ENCODE measurements at places on chromosomes 12 and 14.
A peak's percentile ranks its signal among the peaks of the same experiment; 100 is the strongest.

GRCh38 chr12:132225214-132225613, 81.0 kb downstream of the NOC4L start:
- no peak for DNase-seq

DNA sequence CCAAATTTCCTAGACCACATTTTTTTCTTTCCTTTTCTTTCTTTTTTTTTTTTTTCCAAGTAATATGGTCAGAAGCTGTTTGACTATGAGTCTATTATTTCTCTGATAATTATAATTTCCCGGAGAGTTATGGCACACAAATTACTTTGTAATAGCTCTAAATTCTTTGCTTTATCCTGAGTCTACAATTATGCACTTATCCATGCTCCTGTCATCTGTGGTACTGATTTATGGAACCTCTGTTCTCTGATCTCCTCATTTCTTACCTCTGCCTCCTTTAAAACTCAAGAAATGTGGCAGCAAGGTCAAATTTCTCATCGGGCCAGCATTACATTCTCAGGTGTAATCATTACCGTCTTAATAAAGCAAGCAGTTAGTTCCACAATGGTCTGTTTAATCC, 282.1 kb downstream of the PAWR start:
- no peak for DNase-seq

- no peak for DNase-seq
These were observed 1.3 kb downstream of the POMT2 start for GRCh38 chr14:77319422-77319821.

GRCh38 chr14:98692832-98693231, 579.2 kb downstream of the BCL11B start:
- DNase-seq = peak; percentile 21

- no peak for DNase-seq
These were observed 47.3 kb downstream of the PTPN11 start for GRCh38 chr12:112466011-112466422.

GRCh38 chr14:22549981-22550673, 38.9 kb downstream of the DAD1 start:
- no peak for DNase-seq
